ENCODE measurements at places on chromosomes 1 and 21. TPM values are rescaled to one million over a fixed set of nuclear protein-coding genes. Genes with fewer than 3 reads are reported as not detected.

Gene RCOR3
- total RNA-seq: 34.3 TPM

Gene STMN1
- 92.4 TPM for total RNA-seq

DNA sequence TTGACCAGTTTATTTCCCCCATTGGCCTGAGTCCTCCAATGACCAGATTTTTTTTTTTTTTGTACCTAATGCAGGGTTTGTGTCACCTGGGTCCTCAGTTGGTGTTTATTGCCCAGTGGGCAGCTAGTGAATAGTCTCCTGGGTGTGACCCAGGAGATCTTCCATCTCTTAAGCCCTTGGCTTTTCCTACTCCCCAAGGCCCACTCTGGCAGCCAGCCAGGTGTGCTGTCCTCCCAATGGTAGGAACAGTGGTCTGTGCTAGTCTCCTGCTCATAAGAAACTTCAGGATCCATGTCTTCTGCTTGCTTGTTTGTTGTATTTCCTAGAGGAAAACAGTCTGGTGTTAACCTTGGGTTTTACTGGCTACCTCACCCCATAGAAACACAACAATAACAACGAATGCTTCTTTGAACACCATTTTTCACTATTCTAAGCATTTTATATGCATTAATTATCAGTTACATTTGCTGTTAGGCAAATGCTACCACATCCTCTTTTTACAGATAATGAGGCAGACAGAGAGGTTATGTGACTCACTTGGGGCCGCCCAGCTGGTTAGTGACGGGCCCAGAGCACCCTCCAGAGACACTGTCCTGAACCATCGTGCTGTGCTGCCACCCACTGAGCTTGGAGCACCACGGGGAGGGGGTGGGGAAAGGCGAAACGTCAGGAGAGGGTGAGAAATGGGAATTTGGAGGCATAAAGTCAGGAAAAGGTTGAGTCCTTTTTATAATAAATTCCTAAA lies 107.5 kb downstream of the HIVEP3 start:
- DNase-seq: no peak

Gene CLCA2
- total RNA-seq: not detected

GRCh38 chr1:219687779-219688178 lies 74.9 kb upstream of the ZC3H11B start:
- DNase-seq: no peak

DNA sequence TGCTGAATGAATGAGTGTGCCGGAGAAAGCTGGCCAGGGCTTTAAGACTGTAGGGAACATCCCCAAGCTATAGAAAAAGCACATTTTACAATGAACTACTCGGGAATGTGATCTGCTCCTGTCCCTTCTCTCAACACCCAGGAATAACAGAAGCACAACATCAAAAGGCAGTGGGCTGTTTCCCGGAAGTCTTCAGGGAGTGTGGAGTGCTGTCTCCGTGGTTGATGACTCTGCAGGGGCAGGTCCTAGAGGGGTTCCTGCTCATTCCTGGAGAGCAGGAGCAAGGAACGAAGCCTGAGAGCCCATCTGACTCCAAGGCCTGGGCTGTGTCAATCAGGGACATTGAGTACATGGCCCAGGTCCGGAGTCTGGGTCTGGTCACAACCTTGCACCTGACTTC lies 4.9 kb upstream of the IL22RA1 start:
- DNase-seq: no peak

- DNase-seq: no peak
Observed at GRCh38 chr1:222606757-222607156, 11.1 kb upstream of the MIA3 start.

- DNase-seq: no peak
Observed at GRCh38 chr1:83741770-83742169, 257.2 kb downstream of the TTLL7 start.
